ENCODE measurements at places on chromosomes 7 and 10.

DNA sequence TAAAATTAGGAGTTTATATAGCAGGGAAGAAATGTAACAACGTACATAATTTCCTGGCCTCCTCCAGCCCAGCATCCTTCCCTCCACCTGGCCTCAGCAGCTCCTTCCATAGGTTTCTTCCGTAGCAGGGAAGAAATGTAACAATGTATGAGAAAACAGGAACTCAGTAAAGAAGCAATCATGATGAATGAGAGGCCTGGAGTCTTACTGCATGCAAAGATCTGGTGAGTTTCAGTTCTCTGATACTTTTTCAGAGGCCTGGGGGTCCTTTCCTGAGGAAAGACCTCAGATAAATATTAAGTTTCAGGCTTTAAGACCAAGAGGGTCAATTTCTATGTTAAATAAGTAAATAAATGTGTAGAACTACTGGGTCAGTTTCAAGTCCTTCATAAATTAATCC is 155.7 kb upstream of the C7orf33 start:
- DNase-seq: no peak

GRCh38 chr7:55133630-55134358 is 115.0 kb downstream of the EGFR start:
- DNase-seq: no peak

GRCh38 chr7:51016546-51016945 is 233.8 kb upstream of the GRB10 start:
- DNase-seq: no peak

GRCh38 chr10:84743483-84743882 is 415.1 kb downstream of the CCSER2 start:
- no peak for DNase-seq

GRCh38 chr7:71145906-71146901 is 14.3 kb downstream of the GALNT17 start:
- no peak for DNase-seq

DNA sequence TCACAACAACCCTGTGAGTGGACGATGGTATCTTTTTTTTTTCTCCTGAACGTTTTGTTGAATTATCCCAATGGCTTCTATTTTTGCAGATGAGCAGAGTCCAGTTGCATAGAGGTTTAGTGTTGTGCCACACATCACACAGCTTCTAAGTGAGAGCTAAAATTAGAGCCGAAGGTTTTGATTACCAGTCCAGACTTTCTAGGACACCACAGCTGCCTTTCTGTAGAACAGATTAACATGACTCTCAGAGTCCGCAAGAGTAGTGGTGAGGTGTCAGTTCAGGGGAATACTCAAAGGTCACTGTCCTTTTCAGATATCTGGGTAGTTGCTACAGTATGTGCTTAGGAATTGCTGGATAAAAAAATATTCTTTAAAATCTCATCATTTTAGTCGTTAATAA is 13.8 kb downstream of the SGPL1 start:
- DNase-seq: no peak

DNA sequence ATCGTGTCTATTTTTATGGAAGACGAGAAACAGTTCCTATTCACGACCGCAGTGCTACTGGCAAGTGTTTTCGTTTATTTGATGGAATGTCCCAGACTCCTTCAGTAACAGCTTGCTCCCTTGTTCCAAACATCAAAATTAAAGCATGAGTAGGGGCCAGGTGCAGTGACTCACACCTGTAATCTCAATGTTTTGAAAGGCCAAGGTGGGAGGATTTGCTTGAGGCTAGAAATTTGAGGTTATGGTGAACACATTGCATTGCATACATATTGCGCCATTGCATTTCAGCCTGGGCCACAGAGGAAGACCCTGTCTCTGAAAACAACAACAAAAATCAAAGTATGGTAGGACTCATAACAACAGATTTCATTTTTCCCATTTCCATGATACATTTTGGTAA is 22.8 kb downstream of the PTTG1IP2 start:
- DNase-seq: no peak

- no peak for DNase-seq
Measured at GRCh38 chr7:116652793-116653192, 19.2 kb upstream of the MET start.

DNA sequence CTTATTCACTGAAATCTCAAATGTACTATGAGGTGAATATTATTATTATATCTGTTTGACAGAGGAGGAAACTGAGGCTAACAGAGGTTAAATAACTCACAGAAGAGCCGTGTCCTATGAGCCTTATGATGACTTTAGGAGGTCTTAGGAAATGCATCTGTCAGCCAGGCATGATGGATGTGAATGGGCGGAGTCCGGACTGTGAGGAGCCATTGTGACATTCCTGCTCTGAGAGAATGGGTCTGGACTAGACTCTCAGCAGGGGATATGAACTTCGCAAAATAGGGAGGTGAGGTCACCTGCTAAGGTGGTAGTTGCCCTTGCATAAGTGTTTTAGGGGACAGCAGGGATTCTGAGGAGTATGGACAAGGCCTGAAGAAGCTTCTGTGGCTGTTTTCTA is 153.6 kb downstream of the TMEM178B start:
- no peak for DNase-seq

- DNase-seq: no peak
Measured at GRCh38 chr10:618229-618989, 71.1 kb downstream of the DIP2C start.

DNA sequence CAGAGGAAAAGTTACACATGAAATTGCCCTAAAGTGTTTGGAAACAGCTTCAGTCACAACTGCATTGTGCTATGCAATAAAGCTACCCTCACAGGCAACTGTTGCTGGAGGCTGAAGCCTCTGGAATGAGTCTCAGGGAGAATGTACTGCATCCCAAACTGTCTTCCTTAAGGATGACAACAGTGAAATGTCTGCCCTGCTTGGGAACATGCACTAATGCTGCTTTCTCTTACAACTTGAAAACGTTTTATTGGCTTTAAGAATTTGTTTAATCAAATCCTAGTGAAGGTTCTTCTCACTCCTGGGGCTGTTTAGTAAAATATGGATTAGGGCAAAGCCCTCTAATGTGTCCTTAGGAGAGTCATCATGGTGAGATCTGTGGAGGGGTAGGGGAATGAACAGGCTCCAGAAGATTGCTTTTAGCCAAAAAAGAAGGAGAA is 215.4 kb downstream of the TWIST1 start:
- no peak for DNase-seq

DNA sequence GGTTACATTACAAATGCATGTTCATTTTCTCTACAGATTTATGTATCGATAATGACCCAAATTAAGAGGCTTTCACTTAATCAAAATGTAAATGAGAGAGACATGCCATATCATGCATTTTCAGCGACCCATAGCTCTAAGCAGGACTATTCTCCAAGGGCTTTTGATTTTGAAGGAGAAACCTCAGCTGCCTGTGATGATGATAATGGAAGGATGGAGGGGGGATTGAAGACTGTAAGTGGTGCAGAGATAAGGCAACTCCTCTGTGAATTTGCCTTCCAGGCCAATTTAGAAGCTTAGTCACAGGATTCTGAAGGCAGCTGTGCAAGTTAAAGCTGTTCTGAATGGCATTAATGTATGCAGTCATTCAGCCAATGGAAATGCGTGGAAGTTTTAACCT is 8.3 kb downstream of the VSTM2A start:
- DNase-seq: no peak

DNA sequence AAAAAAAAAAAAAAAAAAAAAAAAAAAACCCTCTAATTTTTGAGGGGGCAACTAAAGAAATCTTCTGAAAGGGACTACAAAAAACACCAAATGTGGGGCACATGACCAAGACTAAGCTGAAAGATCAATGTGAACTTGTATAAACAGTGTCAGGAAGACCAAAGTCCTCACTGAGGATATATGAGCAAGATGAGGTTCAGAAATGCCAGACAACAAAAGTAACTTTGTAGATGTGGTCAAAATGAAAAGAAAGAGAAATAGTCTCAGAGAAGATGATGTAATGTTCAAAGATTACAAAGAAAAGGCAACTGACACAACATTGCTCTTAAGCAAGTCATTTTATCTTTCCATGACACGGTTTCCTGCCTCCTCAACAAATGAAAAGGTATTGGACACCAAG is 48.7 kb upstream of the PTPRZ1 start:
- DNase-seq: no peak

GRCh38 chr10:89475125-89475524 is 60.3 kb downstream of the SLC16A12 start:
- no peak for DNase-seq

GRCh38 chr10:78044179-78044578 is 10.5 kb downstream of the RPS24 start:
- no peak for DNase-seq

- no peak for DNase-seq
Measured at GRCh38 chr7:23956772-23957576, 247.0 kb downstream of the STK31 start.

DNA sequence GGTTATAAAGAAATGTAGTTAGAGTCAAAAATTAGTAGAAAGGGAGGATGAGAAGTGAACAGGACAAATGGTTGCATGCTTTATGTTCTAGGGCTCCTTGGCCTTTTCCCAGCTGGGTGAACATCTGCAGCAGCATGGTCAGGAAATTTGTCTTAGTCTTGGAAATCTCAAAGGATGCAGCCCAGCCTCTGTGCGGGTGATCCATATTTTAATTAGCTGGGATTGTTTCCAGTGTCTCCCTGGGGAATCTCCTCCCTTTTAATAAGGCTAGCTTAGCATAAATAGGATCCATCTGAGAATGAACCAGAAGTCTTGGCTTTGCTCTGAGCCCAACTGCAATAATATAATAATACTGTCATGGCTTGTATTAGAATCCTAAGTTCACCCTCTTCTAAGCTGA is 198.3 kb downstream of the PRKG1 start:
- DNase-seq: no peak

- no peak for DNase-seq
Measured at GRCh38 chr7:139871331-139871730, 42.3 kb downstream of the TBXAS1 start.

DNA sequence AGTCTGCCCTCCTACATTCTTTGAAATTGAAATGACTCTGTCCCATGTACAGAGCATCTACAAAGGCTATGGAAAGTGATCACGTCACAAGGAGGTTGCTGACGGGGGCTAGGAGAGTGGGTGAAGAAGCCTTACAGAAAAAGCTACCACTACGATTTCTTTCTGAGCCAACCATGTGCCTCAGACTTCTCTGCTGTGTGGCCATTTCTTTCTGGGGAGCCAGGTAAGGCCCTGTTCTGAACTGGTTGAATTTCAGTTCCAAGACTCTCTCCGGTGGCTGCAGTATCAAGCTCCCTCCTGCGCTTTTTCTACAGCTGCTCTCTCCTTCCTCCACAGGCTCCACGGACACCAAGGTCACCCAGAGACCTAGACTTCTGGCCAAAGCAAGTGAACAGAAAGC is 112.5 kb upstream of the PRSS1 start:
- no peak for DNase-seq

DNA sequence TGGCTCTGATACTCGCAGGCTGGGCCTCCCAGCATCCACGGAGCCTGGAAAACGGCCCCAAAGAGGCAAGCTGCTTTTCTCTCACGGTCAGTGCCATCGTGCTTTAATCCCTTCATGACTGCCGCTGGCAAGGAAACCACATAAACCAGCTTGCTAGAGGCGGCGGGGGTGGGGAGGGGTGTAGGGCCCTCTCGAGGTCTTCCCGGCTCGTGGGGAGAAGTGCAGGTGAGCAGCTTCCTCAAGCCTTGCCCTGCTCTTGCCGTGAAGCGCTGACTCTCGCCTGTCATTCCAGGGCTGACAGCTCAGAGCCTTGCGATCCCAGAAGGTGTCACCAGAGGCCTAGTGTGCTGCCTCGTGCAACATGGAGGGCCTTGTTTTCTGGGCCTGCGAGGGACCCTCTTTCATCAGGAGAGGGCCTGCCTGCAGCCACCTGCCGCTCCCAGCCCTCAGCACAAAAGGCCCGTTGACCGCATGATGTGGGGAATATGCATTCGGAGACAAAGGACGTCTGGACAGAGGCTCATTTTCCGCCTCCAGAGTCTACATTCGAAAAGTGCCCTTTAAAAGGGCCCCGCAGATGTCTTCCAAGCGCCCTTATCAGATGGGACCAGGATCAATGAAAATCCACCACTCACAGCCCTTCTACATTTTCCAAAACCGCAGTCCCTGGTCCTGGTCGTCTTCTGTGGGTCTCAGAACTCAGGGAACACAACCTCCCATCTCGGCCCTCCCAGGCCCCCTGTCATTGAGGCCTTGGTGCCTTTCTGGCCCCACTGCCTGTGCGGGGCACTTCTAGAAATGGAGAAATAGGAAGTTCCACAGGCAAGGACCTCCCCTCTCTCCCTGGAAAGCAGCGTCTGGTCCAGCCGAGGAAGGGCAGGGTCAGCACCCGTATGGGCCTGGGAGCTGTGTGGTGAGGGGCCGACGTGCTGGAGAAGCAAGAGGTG is 58.7 kb downstream of the ZRANB1 start:
- no peak for DNase-seq

All from CD8-positive, alpha-beta T cell (primary cell).